ENCODE measurements at places on chromosomes 12 and 14.

GRCh38 chr12:88145567-88146505 is 3.7 kb downstream of the TMTC3 start:
- peaks cover 6% of the 10 kb centered on the region for H3K36me3 ChIP-seq
- H3K27ac ChIP-seq: no peak overlapping the region
- H3K4me3 ChIP-seq: no peak overlapping the region
- H3K4me1 ChIP-seq: peaks cover 29% of the 10 kb centered on the region

- H3K27ac ChIP-seq: no peak overlapping the region
- peaks cover 8% of the 10 kb centered on the region for H3K27me3 ChIP-seq
- H3K36me3 ChIP-seq: no peaks in the 10 kb centered on the region
- H3K4me3 ChIP-seq: no peak overlapping the region
- H3K4me1 ChIP-seq: no peaks in the 10 kb centered on the region
Observed at GRCh38 chr12:89173096-89173495, 179.2 kb downstream of the DUSP6 start.

DNA sequence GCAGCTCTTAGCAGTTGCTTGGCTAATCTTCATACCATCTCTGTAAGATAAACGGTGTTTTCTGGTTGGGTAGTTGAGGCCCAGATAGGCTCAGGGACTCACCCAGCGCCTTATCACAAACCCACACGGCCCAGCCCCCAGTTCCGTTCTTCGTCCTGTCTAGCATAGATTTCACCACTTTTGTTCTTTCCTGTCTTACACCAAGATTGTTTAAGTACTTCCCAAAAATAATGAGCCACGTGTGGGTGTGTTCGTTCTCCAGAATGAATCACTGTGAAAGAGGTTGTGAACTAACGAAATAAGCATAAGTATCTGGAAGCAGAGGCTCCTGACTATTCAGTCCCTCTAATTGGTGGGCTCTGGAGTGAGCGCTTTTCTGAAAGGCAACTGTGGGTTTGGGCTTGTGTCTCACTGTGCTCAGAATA is 21.4 kb downstream of the ACVR1B start:
- H3K27ac ChIP-seq: peak overlapping the region; percentile 66
- no peaks in the 10 kb centered on the region for H3K27me3 ChIP-seq
- peak overlapping the region; percentile 68 for H3K4me3 ChIP-seq
- peak; percentile 56 for DNase-seq
- peaks cover 22% of the 10 kb centered on the region for H3K36me3 ChIP-seq

GRCh38 chr14:58942516-58942915 is 246.0 kb upstream of the DAAM1 start:
- no peaks in the 10 kb centered on the region for H3K4me1 ChIP-seq
- no peak overlapping the region for H3K27ac ChIP-seq
- DNase-seq: no peak
- no peaks in the 10 kb centered on the region for H3K36me3 ChIP-seq
- H3K4me3 ChIP-seq: no peak overlapping the region
- H3K27me3 ChIP-seq: peaks cover 12% of the 10 kb centered on the region

DNA sequence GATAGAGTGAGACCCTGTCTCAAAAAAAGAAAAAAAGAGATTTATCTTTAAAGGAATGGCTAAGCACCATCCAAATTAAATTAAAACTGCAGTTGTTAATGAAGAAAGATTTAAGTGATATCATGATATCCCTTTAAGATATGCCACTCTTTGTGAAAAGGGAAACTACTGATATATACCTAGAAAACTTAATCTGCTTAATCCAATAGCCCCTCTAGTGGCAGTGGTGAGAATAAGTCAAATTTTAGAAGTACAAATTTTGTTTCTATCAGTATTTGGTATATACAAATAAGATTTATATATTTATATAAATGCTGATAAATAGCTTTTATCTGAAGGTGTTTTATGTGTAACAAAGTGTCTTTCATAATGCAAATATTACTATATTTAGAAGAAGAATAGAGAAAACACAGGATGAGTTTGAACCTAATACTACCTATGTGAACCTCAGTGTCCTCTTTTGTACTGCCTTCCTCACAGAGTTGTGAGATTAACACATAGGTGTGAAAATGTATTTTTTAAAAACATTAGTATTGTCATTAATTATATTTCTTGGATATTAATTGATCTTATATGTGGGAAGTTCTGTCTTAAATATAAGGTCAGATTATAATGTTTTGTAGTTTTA is 51.4 kb upstream of the GARIN2 start:
- no peak for DNase-seq
- peaks cover 2% of the 10 kb centered on the region for H3K36me3 ChIP-seq
- no peak overlapping the region for H3K4me3 ChIP-seq
- H3K4me1 ChIP-seq: no peaks in the 10 kb centered on the region
- H3K27me3 ChIP-seq: no peaks in the 10 kb centered on the region

GRCh38 chr14:68440820-68441219 is 352.0 kb downstream of the ZFP36L1 start:
- no peak overlapping the region for H3K4me3 ChIP-seq
- peaks cover 4% of the 10 kb centered on the region for H3K4me1 ChIP-seq
- no peak overlapping the region for H3K27ac ChIP-seq
- no peak for DNase-seq
- H3K27me3 ChIP-seq: no peaks in the 10 kb centered on the region

DNA sequence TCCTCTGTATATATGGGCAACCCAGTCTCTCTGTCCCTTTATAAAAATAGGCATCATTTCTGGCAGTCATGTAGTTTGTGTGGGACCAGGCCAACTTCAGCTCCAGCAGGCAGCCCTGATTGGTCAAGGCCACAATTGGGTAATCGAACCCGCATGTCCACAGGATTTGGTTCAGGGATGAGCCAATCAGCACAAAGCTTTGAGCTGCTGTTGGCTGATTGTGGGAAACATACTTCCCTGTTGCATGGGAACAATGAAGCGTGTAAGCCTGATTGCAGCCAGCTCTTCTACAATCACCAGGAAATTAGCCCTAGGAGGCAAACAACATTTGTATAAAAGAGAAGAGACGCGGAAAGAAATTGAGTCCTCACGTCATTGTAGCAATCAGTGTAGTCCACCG is 328.6 kb downstream of the PCNX1 start:
- H3K27ac ChIP-seq: no peak overlapping the region
- H3K4me3 ChIP-seq: no peak overlapping the region
- peaks cover 4% of the 10 kb centered on the region for H3K4me1 ChIP-seq
- H3K36me3 ChIP-seq: no peaks in the 10 kb centered on the region

- H3K4me3 ChIP-seq: no peak overlapping the region
- H3K36me3 ChIP-seq: no peaks in the 10 kb centered on the region
- H3K27me3 ChIP-seq: no peaks in the 10 kb centered on the region
- DNase-seq: no peak
- no peaks in the 10 kb centered on the region for H3K4me1 ChIP-seq
Observed at GRCh38 chr12:70948236-70948975, 27.9 kb upstream of the PTPRR start.

GRCh38 chr12:106275458-106275857 is 27.1 kb upstream of the TCP11L2 start:
- no peaks in the 10 kb centered on the region for H3K27me3 ChIP-seq
- H3K27ac ChIP-seq: no peak overlapping the region
- no peak overlapping the region for H3K4me3 ChIP-seq

- H3K4me3 ChIP-seq: no peak overlapping the region
- peaks cover 4% of the 10 kb centered on the region for H3K4me1 ChIP-seq
- H3K27ac ChIP-seq: no peak overlapping the region
Observed at GRCh38 chr14:104093366-104094055, 8.0 kb downstream of the ASPG start.

DNA sequence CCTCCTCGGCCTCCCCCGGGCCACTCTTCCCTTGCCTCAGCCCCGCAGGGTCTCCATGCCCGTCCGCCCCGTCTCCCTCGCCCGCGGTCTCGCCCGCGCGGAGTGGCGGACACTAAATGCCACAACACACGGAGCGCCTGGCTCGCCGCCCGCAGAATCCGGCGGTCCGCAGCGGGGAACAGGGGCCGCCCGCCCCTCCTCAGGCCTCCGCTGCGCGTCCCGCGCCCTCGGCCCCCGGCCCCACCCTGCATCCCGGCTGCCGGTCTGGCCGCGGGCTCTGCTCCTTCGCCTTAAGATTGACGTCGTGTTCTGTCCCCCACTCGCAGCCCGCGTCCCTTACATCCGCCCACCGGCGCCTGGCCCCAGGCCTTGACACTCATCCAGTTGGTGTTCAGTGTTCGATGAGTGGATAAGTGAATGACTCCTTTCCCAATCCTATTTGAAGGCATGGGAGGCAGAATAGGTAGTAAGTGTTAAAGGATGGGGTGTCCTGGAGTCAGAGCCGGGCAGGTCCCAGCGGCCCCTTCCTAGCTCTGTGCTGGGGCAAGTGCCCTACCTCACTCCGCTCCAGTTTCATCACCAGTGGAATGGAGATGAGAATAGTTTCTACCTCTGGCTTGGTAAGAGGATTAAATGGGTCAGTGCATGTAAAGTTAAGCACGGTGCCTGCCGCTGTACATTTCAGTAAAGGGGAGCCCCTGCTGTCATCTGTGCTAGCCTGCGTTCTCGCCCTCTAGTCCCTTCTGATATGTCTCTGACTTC is 622 bp downstream of the TECPR2 start:
- peaks cover 22% of the 10 kb centered on the region for H3K4me1 ChIP-seq
- peaks cover 19% of the 10 kb centered on the region for H3K36me3 ChIP-seq
- no peaks in the 10 kb centered on the region for H3K27me3 ChIP-seq
- DNase-seq: peak; percentile 23
- H3K27ac ChIP-seq: peak overlapping the region; percentile 89

DNA sequence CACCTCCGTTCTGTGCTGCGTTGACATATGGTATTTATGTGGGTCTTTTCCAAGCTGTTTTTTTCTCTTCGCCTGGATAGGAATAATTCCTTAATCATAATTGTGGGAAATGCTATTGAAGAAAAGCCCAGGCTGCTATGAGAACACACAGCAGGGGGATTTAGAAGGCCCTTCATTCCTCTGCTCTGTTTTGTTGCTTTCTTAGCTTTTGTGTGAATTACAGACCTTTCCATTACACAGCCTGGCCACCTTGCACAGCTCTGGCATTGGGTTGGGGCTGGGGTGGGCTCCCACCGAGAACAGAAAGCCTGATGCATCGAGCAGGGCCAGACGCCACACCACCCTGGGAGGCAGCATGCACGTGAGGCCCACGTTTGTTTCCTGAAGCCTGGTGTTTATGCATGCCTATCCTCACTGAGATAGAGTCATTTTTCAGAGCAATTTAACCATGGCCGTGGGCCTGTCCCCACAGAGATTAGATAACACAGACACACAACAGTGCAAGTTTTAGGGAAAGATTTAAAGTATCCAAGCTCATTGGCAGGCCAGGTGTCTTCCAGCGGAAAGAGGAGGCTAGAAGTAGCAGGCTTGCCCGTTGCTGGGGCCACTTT is 287.6 kb upstream of the PWP1 start:
- no peak overlapping the region for H3K4me3 ChIP-seq
- peaks cover 2% of the 10 kb centered on the region for H3K36me3 ChIP-seq
- H3K27ac ChIP-seq: no peak overlapping the region
- no peaks in the 10 kb centered on the region for H3K27me3 ChIP-seq
- peaks cover 33% of the 10 kb centered on the region for H3K4me1 ChIP-seq

All from effector memory CD8-positive, alpha-beta T cell (primary cell).